NCI-H1436 (cell line): ENCODE measurements at places on chromosomes 7 and 10.

DNA sequence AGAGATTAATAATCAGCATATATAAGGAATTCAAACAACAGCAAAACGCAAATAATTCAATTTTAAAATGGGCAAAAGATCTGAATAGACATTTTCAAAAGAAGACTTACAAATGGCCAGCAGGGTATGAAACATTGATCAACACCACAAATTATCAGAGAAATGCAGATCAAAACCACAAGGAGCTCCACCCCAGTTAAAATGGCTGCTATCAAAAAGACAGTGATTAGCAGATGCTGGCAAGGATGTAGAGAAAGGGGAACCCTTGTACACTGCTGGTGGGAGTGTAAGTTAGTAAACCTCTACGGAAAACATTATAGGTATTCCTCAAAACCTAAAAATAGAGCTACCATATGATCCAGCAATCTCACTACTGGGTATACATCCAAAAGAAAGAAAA is 128.0 kb upstream of the CACUL1 start:
- no peak for DNase-seq

DNA sequence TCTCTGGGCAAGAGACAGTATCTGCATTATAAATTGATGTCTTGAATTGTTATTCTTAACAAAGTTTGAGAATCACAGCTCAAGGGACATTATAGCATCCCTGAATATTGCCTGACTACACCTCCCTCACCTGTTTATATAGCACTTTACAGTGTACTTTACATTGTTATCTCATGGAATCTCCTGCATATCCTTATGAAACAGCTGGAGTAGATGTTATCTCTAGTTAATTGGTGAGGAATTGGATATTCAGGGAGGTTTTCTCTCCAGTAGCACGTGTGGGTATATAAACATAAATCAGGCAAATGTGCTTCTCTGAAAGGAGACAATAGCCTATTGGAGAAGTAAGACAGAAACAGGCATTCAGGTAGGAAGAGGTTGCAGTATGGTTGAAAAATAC is 117.2 kb downstream of the SRI start:
- DNase-seq = no peak

DNA sequence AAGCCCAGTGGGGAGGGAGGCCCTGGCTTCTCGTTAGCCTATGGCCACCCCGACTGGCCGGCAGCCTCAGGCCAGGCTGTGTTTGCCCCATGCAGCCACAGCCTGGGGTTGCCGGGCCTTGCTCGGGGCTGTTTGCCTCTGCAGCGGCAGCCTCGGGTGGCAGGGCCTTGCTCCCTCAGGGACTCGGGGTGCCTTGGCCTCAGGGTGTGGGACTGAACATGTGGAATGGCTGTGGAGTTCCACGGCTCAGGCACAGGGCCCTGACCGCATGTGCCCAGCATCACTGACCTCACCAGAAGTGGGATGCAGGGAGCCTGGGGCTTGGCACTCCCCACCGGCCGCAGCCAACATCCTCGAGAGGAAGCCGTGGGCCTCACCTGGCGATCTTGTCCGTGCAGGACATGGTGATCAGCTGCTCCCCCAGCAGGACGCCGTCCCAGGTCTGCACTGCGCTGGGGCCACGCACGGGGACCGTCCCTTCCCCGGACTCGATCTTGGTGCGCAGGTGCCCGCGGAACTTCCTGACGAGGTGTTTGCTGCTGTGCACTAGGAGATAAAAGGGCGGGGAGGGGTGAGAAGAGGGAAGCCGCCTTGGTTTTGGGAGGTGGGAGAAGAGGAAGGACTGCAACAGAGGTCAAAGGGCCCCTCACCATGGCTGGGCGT is 160.5 kb downstream of the WDR37 start:
- DNase-seq = no peak

- DNase-seq = no peak
These were observed 46.4 kb downstream of the ESYT2 start for GRCh38 chr7:158782761-158783401.
